ENCODE measurements at places on chromosomes 2 and 18. TPM values are rescaled to one million over a fixed set of nuclear protein-coding genes. Genes with fewer than 3 reads are reported as not detected.

TMEM200C gene
- 0.95 TPM for total RNA-seq

DUSP2 gene
- 1.3 TPM for total RNA-seq

TGFA gene
- 1.0 TPM for total RNA-seq

XDH gene
- not detected for total RNA-seq

AMER3 gene
- not detected for total RNA-seq

STK25 gene
- total RNA-seq: 97.4 TPM

ANO7 gene
- 0.81 TPM for total RNA-seq

AGXT gene
- not detected for total RNA-seq

PGAP1 gene
- total RNA-seq: 5.2 TPM

ARHGAP15 gene
- 4.2 TPM for total RNA-seq

SERPINB3 gene
- not detected for total RNA-seq

XIRP2 gene
- total RNA-seq: 298 TPM

AQP12A gene
- not detected for total RNA-seq

ZSCAN30 gene
- 9.5 TPM for total RNA-seq
